Epithelial cell of prostate (primary cell): ENCODE measurements at places on chromosomes 16 and 17.

GRCh38 chr17:21548236-21548635 lies 144.1 kb upstream of the KCNJ18 start:
- DNase-seq = no peak

- DNase-seq = no peak
Observed at GRCh38 chr16:280991-281659, 734 bp downstream of the ARHGDIG start.

DNA sequence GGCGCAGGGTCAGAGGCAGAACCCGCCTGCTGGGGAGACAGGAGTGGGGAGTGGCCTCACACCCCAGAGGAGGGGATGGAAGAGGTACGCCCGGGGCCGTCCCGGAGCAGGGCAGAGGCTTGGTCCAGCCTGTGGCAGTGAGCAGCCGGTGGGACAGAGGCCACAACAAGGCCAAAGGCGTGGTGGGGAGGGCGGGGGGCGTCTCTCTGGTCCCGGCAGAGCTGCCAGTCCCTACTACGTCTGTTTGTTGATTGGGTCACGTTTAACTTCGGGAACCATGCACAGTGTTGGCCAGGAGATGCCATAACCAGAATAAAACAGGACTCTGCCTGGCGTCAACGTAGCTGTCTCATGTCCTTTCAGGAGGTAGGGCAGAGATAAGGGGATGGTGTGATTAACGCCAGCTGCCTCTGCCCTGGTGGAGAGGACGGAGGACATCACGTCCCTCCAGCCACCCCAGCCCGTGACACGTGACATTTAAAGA lies 192.8 kb downstream of the BANP start:
- no peak for DNase-seq

DNA sequence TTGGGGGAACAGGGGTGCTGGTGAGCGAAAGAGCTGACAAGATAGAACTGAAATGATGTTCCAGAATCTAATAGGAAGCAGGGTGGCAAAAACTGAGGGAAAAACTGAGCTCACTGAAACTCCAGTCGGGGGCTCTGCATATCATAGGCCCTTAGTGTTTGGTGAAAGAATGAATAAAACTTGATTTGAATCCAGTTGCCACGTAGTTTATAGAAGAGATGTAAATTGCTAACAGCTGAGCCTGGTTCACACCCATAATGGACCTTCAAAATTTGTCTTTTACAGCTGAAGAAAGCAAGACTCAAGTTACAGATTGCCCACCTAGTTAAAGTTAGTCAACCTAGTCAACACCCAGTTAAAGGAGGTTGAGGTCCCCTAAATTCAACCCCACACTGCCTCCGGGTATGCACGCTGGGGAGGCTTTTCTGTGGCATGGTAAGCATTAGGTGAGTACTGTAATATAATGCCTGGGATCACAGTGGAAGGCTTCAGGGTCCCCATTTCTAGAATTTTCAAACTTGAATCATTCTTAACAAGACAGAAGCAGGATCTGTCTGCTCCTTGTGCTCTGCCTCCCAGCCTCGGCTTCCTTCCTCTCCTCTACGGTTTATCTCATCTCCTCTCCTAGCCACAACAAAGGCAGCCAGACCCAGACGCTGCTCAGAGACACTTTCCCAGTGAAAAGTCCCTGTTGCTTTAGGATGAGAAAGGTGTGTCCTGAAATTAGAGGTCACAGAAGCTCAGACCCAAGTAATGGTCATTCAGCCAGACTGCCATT lies 26.9 kb upstream of the SUPT4H1 start:
- DNase-seq = no peak

DNA sequence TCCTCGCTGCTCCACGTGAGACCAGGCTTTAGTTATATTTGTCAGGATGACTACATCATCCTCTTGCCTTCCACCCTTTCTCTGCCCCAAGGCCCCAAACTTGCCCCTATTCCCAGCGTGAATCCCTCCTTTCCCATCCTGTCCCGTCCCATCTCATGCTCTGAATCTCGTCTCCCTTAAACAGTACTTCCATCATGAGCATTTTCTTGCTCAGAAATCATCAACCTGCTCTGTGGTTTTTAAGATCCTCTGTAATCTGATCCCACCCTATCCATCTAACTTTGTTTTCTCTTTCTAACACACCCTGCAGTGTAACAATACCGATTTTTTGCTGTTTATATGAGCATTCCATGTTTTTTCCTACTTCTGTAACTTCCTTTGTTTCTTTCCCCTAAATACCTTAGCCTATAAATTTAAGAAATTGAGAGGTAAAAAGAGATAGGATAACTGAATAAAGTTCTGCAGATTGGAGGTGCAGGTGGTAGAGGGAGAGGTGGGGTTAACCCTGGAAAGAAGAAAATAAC lies 39.7 kb downstream of the MRTFB start:
- no peak for DNase-seq

DNA sequence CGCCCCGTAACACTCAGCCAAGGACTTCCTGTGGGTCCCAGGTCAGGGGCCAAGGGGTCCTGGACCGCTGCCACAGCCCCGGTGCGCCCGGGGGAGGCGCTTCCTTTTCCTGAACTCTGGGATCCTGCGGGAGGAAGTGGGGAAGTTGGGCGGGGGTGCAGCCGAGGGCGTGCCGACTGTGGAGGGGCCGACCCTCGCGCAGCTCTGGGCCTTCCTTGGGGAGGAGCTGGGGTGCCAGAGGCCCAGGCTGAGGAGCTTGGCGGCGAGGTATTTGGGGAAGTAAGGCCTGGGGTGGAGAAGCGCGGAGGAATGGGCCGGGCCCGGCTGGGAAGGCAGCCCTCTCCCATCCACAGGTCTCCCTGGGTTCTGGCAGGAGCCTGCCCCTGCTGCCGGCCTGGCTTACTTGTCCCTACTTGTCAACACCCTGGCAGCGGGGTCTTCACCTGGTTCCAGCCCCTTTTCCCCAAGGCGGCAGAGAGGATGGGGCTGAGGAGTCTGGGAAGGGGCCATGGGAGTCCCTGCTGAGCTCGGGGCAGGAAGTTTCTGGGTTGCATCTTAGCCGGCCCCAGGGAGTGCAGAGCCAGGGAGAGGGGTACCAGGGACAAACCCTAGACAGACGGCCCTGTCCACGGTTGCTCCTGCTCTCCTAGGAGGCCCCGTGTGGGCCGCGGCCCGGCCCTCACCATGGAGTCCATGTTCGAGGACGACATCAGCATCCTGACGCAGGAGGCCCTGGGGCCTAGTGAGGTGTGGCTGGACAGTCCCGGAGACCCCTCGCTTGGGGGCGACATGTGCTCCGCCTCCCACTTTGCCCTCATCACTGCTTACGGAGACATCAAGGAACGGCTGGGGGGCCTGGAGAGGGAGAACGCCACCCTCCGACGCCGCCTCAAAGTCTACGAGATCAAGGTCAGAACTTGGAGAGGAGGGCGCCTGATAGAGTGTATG lies 1.7 kb downstream of the TBKBP1 start:
- no peak for DNase-seq

DNA sequence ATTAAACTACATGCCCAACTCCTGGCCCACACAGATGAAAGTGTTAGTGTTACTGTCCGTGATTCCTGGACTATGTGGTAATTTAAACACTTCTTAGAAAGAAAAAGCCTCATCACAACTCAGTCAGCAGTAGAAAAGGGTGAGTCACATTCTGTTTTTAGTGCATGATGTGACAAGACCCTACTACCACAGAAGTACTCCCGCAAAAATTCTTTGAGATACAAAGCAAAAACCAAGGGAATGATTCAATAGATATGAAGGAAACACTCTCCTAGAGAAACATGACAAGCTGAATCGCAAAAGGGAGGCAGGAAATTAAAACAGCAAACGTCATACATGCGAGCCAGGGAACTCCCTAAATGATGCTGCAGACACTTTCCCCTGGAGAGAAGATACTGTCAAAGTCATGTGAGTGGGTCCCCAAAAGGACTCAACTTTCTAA lies 14.4 kb downstream of the SNN start:
- DNase-seq = no peak

GRCh38 chr17:39156491-39156890 lies 5.1 kb upstream of the PLXDC1 start:
- no peak for DNase-seq

- no peak for DNase-seq
Observed at GRCh38 chr17:10681866-10682446, 15.4 kb downstream of the SCO1 start.

DNA sequence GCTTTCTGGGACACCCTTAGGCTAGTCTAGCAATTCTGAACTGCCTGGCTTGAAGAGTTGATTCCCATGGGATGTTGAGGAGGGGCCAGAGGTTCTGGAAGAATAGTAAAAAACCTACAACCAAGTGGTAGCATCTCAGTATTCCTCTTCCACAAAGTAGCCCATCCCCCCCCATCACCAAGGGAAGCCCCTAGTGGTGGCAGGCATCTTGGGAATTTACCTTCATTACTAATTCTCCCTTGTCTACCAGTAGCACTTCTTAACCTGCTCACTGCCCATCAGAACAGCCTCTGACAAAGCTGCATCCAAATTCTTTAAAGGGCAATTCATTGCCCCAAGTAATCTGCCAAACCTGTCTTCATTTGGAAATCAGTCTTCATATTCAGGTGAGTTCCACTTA lies 12.8 kb upstream of the RAB11FIP4 start:
- DNase-seq = no peak

GRCh38 chr17:49521088-49521450 lies 26.0 kb downstream of the NGFR start:
- no peak for DNase-seq
